ENCODE measurements at places on chromosomes 2 and 18.

- no peak for DNase-seq
These were observed 336.5 kb upstream of the ZNF804A start for GRCh38 chr2:184261818-184262217.

DNA sequence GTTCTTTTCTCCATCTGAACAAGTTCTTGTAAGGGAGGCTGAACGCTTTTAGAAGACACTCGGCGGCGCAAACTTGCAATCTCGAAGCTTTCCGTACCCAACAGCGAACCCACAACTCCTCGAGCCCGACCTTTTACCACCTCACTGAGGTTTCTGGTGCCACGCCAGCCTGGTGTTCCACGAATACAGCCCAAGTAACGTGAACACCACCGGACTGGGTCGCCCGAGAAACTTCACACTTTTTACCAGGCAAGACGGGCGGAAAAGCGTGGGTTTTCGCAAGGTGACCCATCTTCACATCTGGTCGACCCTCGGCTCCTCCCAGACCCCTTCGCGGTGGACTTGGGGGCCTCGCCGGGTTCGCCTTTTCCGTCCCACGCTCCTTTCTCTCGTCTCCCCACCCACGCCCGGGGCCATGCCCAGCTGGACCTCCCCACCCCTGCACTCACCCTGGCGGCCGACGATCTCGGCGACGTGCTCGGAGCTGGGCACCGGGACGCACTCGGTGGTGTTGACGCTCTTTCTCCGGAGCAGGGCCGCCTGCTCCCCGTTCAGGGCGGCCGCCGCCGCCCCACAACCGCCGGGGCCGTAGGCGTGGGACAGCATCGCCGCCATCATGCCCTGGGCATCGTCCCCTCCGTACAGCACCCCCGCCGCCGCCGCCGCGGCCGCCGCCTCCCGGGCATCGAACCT, 1.2 kb downstream of the MEX3C start:
- peak; percentile 27 for DNase-seq

GRCh38 chr18:11570769-11571412, 38.5 kb upstream of the SLC35G4 start:
- no peak for DNase-seq

GRCh38 chr2:29042561-29043075, 31.7 kb downstream of the PCARE start:
- no peak for DNase-seq

DNA sequence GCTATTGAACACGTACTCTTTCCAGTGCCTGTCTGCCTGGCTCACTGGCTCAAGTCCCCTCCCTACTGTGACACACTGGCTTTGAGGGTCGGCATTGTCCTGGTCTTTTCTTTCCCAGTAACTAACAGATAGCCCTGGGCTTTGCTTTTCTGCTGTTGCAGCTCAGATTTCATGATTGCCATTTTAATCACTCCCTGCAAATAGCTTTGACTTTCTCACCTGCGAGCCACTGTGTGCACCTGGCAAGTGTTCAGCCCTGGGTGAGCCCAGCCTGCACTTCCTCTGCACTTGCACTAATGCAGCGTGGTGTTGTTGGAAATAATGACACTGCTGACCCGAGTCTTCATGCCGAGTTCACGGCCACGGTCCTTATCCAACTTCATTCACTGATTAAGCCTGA, 52.9 kb downstream of the DCDC2C start:
- DNase-seq = no peak

DNA sequence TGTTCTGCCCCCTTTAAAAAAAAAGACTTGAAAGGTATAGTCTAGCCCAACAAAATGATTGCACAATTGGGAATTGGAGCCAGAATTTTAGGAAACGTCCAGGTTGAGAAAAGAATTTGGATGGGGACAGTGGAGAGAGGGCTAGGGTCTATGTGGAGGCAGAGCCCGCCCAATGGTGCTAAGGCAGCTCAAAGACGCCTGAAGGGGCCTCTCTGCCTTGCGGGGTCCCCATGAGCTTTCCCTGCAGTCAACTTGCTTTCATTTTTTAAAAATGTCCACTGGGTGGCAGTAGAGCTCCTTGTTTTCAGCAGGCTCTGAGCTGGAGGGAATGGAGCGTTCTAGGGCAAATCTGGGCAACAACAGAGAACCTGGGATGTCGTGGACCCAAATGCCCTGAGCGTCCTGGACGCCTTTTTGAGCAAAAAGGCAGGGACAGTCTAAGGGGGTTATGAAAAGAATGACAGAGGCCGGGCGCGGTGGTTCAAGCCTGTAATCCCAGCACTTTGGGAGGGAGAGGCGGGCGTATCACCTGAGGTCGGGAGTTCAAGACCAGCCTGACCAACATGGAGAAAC, 40.2 kb upstream of the ITM2C start:
- DNase-seq = peak; percentile 89

Measured in cerebellar cortex (tissue), 1 donor.